ENCODE measurements at places on chromosomes 4 and X.
A peak's percentile ranks its signal among the peaks of the same experiment; 100 is the strongest.

- DNase-seq = no peak
These were observed 267.8 kb downstream of the STIM2 start for GRCh38 chr4:27128443-27128842.

- DNase-seq = no peak
These were observed 21.4 kb downstream of the OCRL start for GRCh38 chrX:129561453-129561852.

- no peak for DNase-seq
These were observed 67.0 kb downstream of the HTRA3 start for GRCh38 chr4:8336412-8337075.

DNA sequence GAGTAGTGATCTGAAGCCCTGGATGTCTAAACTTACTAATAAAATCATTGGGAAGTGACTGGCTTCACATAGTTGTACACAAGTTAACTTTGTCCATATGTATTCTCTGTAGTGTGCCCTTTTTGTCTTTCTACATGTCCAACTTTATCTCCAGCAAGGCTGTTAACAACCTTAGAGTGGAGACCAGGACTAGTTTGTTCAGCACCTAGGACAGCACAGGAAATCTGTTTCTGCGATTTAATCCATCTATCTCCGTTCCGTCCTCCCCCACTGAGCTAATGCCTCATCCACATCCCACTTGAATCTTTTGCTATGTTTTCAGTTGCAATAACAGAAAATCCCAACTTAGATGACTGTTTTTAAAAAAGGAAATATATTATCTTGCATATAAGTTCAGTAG, 3.4 kb upstream of the ARR3 start:
- DNase-seq = no peak

DNA sequence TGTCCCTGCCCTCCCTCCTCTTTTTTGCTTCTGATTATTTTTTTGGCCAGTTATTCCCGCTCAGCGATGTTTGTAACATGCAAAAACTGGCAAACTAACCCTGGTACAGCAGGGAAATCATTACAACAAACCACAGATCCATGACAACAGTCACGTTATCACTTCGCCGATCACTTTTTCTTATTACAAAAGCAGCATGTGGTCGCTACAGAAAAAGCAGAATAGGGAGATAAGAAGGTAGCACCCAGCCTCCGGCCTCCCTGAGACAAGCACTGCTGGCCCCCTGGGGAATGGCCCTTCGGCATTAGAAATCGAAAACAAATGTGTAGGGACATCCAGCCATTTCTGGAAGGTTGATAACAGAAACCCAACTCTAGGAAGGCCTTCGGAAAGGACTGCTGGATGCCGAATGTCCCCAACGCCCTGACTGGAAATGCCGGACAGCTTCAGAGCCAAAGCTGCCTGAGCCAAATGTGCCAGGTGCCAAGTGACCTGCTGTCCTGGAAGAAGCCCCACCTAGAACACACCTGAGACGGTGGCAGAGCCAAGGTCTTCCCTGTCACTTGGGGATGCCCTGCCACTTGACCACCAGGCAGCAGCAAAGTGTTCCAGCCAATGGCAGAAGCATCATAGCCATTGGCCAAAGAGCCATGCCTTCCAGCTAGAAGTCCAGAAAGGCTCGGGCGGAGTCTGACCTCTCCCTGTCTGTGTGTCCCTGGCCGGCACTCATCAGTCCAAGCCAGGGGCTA, 2.9 kb downstream of the IDH3G start:
- DNase-seq = no peak

- DNase-seq = no peak
These were observed 279.0 kb upstream of the TACR3 start for GRCh38 chr4:103998756-103999155.

GRCh38 chrX:78687586-78687985, 28.5 kb upstream of the RTL3 start:
- DNase-seq = no peak

GRCh38 chrX:134631426-134632346, 26.6 kb downstream of the PLAC1 start:
- DNase-seq = no peak

GRCh38 chr4:17780501-17781299, 721 bp downstream of the FAM184B start:
- no peak for DNase-seq

DNA sequence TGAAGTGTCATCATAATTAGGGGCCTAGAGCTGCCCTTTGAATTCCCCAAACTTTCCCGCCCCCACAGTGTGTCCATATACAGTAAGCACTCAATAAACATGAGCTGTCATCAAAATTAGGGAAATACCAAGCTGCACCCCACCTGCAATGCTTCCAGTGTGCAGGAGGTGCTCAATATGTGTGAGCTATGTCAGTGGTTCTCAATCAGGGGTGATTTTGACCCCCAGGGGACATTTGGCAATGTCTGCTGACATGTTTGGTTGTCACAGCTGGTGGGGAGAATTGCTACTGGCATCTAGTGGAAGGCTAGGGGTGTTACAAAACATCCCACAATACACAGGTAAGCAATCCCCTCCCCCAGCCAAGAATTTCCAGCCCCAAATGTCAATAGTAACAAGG, 748 bp downstream of the CFP start:
- DNase-seq = peak; percentile 24

GRCh38 chr4:39825090-39825489, 127.2 kb downstream of the UBE2K start:
- no peak for DNase-seq

DNA sequence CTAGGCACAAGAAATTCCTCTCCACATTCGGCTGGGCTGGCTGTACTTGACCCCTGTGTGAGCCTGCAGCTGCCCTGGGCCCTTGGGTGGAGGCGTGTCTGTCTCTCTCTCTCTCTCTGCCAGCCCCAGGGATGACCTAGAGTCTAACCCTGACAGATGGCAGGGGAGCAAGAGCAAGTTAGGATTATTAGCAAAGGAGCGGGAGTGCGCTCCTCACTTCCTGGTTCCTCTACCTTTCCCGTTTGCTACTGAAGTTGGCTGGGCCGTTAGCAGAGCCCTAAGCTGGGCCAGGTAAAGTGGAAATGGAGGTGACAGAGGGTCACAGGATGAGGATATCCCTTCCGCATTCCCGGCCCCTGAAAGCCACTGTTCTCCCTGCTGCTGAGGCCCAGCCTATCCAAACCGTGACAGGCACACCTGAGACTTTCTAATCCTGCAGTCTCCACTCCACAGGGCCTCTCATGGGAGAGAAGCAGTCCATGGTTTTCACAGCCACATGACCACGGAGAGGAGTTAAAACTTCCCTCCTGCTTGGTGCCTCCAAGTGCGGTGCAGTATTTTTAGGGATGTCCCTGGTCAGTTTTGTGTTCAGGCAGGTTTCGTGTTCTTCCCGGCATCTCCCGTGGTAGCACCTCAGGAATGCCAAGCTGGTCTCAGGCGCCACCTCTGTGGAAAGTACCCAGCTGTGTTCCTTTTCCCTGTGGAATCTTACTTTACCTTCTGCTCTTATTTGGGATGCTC, 79.3 kb downstream of the CLDN22 start:
- peak; percentile 33 for DNase-seq

DNA sequence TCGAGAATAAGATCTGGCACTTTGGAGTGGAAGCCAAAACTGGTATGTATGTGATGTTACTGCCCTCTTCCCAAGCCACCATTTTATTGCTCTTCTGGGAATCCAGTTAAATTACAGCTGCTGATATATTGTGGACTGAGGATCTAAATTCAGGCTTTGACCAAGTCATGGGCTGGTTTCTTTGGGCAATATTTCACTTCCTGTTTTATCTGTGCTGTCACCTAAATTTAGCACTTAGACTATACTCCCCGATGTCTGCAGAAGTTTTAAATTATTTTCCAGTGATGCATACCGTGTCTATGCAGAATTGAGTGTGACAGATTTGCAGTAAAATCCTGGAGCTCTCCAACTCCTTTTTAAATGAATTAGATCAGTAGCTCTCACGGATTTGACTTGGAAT, 100.0 kb downstream of the TEX13A start:
- no peak for DNase-seq

DNA sequence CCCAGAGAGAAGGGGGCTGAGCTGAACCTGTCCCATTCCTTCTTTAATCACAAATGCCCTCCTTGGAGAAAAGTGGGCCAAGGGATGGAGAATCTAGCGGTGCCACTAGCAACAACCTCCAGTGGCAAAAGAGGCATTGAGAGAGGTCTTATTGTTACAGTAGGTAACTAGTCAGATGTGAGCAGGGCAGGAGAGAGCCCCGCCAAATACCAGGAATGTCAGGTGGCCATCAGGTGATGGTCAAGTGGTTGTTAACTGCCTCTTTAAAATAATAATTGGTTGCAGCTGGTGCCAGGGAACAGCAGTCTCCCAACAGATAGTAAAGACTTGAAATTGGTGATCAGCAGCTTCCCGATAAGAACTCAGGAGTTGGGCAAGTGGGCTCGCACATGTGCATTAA, 116.1 kb downstream of the EVC2 start:
- DNase-seq = no peak

GRCh38 chr4:70721747-70722146, at the start of gene RUFY3:
TSS of gene RUFY3 (plus strand) at chr4:70721964. CDS start at chr4:70722574, 610 bp downstream.
- no peak for DNase-seq

DNA sequence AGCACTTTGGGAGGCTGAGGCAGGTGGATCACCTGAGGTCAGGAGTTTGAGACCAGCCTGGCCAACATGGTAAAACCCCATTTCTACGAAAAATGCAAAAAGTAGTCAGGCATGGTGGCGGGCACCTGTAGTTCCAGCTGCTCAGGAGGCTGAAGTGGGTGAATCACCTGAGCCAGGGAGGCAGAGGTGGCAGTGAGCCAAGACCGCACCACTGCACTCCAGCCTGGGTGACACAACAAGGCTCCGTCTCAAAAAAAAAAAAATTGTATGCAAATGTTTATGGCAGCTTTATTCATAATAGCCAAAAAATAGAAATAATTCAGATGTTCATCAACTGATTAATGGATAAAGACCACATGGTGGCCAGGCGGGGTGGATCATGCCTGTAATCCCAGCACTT, 9.8 kb upstream of the NOCT start:
- no peak for DNase-seq

DNA sequence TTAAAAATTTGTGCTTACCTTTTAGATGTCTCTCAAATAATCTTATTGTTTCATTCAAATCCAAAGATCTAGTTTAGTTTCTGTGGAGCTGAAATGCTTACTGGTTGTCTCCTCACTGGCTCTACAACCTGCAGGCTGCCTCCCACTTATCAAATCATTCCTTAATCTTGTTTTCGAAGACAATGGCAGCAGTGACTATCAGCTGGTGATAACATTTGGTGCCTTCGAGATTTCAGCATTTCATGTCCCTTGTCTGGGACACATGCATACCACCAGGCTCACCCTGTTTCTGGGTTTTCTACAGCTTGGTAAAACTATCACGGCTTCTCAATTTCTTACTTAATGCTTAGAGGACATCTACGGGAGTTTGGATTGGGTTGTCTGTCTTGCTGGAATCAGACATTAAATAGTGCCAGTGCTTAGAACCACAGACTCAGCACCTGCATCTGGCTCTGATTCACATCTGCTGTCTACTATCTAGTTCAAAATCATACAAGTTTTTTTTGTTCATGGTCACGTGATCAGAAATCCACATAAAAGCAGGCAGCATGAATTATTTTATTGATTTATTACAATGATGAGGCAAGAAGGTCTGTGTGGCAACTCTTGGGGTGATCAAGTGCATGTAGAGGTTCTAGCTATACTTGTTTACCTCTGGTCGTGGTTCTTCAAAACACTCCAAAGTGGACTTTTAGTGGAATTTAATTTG, 32.0 kb upstream of the SMARCAD1 start:
- DNase-seq = no peak

- no peak for DNase-seq
These were observed 375.6 kb downstream of the PDGFC start for GRCh38 chr4:156596026-156596425.

DNA sequence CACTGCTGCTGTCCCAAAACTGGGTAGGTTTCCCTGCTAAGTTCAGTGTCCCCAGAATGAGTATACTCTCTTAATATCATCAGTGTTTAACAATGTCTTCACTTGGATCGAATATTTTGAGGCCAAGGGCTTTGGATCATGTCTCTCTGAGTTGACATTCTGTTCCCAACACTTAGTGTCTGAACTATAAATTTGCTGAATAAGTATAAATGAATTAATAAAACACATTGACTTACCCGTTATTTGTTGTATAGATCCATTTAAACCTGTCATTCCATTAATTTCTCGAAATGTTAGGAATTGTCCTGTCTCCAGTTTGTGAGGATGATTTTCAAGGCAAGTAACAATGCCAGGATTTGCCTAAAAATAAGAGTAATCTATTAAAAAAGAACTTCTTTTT, 32.6 kb downstream of the UBA6 start:
- no peak for DNase-seq

- peak; percentile 79 for DNase-seq
These were observed 22.1 kb upstream of the OPN1LW start for GRCh38 chrX:154121961-154122360.

- no peak for DNase-seq
These were observed 344.3 kb downstream of the BCOR start for GRCh38 chrX:39753293-39753996.

- DNase-seq = no peak
These were observed 50.2 kb upstream of the TMEM150C start for GRCh38 chr4:82611982-82612381.

DNA sequence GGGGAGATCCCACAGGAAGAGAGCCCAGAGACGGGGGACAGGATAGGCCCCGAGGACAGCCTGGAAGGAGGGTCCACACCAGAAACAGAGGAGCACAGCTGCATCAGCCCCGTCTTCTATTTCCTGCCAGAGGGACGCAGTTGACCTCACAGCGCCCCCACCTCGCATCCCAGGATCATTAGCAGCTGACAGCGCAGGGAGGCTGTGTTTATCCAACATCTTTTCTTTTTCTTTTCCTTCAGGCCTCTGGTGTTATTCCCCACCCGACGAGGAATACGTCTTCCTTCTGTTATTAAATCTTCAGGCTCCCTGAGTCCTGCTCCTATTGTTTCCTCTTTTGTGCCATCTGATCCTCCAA, 75.4 kb downstream of the DCHS2 start:
- DNase-seq = peak; percentile 16

- DNase-seq = peak; percentile 67
These were observed 38.5 kb upstream of the TAPT1 start for GRCh38 chr4:16264798-16265197.

DNA sequence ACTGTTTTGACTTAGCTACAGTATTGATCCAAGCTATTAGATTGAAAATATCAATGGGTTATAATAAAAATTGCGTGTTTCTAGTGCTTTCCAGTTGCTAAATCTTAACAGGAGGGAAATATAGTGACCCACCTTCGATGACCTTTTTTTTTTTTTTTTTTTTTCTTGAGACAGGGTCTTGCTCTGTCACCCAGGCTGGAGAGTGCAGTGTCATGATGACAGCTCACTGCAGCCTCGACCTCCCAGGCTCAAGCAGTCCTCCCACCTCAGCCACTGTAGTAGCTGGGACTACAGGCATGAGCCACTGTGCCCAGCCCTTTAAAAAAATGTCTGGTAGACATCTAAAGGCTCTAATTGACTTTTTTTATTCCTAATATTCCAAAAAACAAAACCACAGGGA, 3.8 kb upstream of the ASB5 start:
- DNase-seq = no peak

Data from HT-29 (cell line).